ENCODE measurements at places on chromosomes 5 and 9.

DNA sequence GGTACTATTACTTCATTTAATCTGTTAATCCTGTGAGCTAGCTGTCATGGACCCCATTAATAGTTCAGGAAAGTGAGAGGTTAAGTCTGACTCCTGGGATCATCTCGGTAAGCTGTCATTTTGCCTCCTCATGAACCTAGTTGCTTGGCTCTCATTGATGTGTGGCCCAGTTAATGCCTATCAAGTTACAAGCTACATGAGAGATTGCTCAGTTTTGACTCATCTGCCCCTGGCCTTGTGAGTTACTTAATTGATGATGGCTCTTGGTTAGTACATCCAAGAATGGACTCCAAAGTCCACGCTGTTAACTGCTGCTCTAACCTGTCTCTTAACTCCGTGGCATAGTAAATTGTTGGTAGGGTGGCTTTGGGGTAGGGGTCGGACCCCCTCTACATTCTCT lies 23.9 kb downstream of the LARP1 start:
- no peaks in the 10 kb centered on the region for H3K4me1 ChIP-seq
- H3K36me3 ChIP-seq: peaks cover 61% of the 10 kb centered on the region
- DNase-seq: no peak
- no peak overlapping the region for H3K27ac ChIP-seq

DNA sequence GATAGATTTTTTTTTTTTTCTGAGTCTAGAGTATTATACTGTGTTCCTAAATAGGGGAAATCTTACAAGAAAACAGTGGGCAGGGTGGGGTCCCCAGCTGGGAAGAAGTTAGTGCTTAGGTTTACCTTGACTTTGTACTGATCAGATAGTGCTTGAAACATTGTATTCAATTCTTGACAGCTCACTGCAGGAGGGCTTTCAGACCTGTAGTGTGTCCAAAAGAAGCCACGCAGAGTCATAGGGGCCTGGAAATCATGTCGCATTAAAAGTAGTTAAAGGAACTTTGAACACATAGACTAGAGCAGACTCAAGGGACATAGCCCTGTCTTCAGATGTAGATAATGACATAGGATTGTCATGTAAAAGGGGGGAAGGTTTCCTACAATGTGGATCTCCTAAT lies 215.4 kb upstream of the NR4A3 start:
- H3K4me3 ChIP-seq: no peak overlapping the region
- no peaks in the 10 kb centered on the region for H3K27me3 ChIP-seq
- H3K27ac ChIP-seq: no peak overlapping the region
- no peaks in the 10 kb centered on the region for H3K4me1 ChIP-seq
- no peak for DNase-seq
- no peaks in the 10 kb centered on the region for H3K36me3 ChIP-seq

DNA sequence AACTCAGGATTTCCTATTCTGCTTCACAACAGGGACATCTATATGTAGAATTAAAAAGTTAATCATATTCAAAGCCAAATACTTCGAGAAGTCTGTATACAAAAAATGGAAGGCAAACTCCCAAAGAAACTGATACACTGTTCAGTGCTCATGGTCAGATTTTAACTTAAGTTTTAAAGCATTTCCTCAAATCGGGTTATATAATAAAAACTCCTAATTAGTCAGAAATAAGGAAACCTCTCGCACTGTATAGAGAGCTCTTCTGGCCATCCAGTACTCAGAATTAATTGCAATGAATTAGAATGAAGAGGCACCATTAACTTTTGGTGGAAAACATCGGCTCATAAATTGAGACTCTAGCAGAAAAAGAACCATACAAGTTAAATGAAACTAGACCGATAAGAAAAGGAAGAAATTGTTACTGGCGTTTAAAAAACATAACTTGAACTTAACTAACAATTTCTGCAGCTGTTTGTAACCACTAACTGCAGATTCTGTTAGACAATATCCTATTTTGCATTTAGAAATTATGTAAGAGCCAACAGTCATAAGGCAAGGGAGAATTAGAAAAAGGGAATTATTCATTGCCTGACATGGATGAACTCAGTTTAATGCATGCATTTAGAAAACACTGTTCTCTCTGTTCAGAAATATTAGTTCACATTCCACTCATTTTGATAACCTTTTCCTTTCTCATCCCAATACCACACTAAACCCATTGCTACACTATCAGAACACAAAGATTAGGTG lies 96.6 kb downstream of the FNBP1 start:
- peak overlapping the region; percentile 87 for H3K27ac ChIP-seq
- peaks cover 63% of the 10 kb centered on the region for H3K4me1 ChIP-seq
- H3K4me3 ChIP-seq: no peak overlapping the region

GRCh38 chr5:74638970-74639806 lies 1.3 kb downstream of the ENC1 start:
- peaks cover 29% of the 10 kb centered on the region for H3K4me1 ChIP-seq
- DNase-seq: no peak
- no peaks in the 10 kb centered on the region for H3K36me3 ChIP-seq
- H3K4me3 ChIP-seq: peak overlapping the region; percentile 96
- no peak overlapping the region for H3K27ac ChIP-seq

DNA sequence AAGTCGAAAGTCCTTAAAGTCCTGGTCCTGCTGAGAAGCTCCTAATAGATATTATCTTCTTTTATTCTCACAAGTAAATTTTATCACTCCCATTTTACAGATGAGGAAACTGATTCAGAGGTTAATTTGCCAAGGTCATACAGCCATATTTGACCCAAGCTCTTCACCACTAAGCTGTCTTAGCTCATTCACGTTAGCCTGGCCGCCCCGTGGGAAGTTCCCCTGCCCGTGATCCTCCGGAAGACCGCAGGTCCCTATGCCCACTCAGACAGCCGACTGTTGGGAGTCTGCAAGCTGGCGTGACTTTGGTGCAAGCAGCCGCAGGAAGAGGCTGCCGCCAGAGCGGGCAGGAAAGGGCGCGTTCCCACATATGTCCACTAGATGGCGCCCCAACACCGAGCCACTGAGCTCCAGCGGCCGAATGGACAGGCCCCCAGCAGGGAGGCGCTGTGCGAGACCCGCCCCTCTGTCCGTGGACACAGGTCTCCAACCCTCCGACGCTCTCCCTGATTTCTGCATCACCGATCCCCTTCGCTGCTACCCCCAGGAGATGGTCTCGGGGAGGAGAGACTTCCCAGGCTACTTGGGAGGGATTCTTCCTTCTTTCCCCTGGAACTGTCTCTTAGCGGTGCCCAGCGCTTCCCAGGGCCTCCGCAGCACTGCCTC lies 10.0 kb upstream of the ARAP3 start:
- no peaks in the 10 kb centered on the region for H3K36me3 ChIP-seq
- DNase-seq: peak; percentile 82
- peak overlapping the region; percentile 43 for H3K4me3 ChIP-seq
- H3K27ac ChIP-seq: no peak overlapping the region
- H3K27me3 ChIP-seq: peaks cover 27% of the 10 kb centered on the region

DNA sequence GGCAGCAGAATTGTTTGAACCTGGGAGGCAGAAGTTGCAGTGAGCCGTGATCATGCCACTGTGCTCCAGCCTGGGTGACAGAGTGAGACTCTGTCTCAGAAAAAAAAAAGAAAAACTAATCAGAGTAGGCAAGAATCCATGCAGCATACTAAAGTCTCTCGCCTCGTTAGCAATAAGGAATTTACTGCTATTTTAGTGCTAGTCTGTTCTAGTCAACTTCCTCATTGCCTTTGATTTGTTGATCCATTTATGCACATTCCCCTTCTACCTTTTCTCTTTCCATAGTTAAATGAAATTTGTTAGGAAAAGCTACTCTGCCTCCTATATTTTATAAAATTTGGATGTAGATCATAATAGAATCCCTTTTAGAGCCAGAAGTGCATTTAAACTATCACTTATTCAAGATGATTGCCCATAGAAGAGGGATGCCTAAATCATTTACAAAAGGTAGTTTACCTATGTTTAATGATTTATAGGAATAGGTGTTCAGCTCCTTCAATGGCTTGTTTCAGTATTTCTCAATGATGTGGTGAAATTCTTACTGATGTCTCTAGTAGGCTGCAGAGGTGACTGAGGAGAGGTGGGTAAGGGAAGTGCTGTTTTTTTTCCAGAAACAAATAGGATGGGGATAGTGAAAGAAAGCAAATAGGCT lies 1.9 kb downstream of the LRRC19 start:
- no peak overlapping the region for H3K27ac ChIP-seq
- H3K27me3 ChIP-seq: no peaks in the 10 kb centered on the region
- H3K4me1 ChIP-seq: no peaks in the 10 kb centered on the region
- no peaks in the 10 kb centered on the region for H3K36me3 ChIP-seq
- no peak for DNase-seq

GRCh38 chr9:128899566-128900322 lies 17.8 kb downstream of the LRRC8A start:
- peaks cover 10% of the 10 kb centered on the region for H3K36me3 ChIP-seq
- no peak overlapping the region for H3K4me3 ChIP-seq
- no peaks in the 10 kb centered on the region for H3K27me3 ChIP-seq
- no peak overlapping the region for H3K27ac ChIP-seq

GRCh38 chr5:24385070-24385469 lies 259.7 kb downstream of the CDH10 start:
- H3K36me3 ChIP-seq: no peaks in the 10 kb centered on the region
- no peak for DNase-seq
- H3K4me1 ChIP-seq: no peaks in the 10 kb centered on the region
- H3K4me3 ChIP-seq: no peak overlapping the region
- H3K27me3 ChIP-seq: no peaks in the 10 kb centered on the region

DNA sequence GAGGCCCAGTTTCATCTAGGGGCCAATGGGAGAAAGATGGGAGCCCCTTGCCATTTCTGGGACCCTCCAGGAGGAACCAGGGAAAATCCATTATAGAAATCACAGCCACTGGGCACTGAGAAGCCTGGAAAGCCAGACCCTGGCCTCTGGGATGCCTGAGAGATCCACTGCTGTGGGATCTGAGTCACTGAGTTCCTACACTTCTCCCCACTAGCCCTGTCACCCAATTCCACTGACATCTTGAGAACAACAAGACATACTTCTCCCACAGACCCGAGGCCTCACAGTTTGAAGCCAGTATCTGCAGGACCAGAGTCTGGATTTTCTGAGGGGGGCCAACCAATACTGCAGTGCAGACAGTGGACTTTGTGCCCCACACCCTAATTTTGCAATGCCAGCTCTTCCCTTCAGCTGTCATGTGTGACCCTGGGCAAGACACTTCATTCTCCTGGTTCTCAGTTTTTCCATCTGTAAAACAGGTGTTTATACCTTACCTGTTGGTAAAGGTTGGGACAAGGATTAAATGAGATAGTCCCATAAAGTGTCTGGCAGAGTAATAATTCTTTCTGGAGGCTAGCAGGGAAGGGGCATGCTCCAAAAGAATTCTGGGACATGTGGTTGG lies 46.5 kb downstream of the CXXC5 start:
- H3K27me3 ChIP-seq: no peaks in the 10 kb centered on the region
- H3K36me3 ChIP-seq: no peaks in the 10 kb centered on the region
- no peaks in the 10 kb centered on the region for H3K4me1 ChIP-seq
- no peak overlapping the region for H3K4me3 ChIP-seq
- H3K27ac ChIP-seq: no peak overlapping the region

DNA sequence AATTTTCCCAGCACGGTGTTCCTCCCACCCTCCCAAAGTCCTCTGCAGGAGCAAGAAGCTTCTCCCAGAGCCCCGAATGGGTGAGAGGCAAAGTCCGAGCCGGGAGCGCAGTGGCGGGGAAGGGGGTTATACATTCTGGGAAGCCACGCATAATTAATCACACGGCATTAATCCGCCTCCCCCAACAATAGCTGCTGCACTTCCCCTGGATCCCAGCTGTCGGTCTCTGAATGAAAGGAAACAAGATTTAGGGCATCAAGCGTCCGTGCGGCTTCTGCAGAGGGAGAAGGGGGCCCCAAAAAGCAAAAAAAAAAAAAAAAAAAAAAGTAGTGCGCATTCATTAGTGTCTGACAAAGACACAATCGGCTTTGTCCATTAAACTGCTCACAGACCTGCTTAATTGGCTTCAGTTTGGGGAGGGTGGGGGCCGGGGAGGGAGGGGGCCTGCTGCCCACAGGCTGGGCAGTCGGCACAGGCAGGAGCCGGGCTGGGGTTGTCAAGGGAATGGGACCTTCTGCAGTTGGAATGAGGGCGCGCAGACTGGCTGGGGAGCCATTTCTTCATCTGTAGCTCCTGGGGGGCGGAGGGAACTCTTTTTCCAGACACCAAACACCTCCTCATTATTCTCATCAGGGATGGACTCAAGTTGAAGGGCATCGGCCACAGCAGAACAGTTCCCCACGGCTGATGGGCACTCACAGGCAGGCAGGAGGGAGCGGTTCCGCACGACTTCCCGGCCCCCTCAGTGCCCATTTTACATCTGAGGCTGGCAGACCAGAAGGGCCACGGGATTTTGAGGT lies 3.4 kb downstream of the NOTCH1 start:
- H3K4me3 ChIP-seq: no peak overlapping the region
- H3K4me1 ChIP-seq: peaks cover 70% of the 10 kb centered on the region
- DNase-seq: no peak
- H3K27ac ChIP-seq: peak overlapping the region; percentile 88
- peaks cover 76% of the 10 kb centered on the region for H3K36me3 ChIP-seq

Data from DND-41 (cell line).